ENCODE measurements at places on chromosomes 3 and 15.

DNA sequence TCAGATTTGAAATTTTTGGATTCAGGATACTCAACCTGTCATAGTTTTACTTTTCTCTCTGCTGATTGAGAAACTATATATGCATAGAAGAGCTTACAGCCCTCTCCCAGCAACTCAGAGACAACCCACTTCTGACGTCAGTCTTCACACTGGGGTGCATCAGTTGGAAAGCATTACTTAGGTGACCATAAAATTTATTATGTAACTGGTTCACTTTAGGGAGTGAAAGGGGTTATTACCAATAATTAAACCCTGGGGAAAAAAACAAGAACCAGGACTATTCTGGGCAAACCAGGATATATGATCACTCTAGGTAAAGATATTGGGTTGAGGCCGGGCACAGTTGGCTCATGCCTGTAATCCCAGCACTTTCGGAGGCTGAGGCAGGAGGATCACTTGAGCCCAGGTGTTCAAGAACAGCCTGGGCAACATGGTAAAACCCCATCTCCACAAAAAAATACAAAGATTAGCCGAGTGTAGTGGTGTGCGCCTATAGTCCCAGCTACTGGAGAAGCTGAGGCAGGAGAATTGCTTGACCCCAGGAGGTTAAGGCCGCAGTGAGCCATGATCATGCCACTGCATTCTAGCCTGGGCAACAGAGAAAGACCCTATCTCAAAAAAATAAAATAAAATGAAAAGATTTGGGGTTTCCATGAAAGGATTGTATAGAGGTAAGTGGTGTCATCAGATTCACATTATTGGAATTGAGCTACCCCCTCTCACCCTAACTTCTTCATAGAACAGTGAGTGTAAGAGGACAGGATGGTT, 27.1 kb downstream of the HES1 start:
- no peak for DNase-seq

DNA sequence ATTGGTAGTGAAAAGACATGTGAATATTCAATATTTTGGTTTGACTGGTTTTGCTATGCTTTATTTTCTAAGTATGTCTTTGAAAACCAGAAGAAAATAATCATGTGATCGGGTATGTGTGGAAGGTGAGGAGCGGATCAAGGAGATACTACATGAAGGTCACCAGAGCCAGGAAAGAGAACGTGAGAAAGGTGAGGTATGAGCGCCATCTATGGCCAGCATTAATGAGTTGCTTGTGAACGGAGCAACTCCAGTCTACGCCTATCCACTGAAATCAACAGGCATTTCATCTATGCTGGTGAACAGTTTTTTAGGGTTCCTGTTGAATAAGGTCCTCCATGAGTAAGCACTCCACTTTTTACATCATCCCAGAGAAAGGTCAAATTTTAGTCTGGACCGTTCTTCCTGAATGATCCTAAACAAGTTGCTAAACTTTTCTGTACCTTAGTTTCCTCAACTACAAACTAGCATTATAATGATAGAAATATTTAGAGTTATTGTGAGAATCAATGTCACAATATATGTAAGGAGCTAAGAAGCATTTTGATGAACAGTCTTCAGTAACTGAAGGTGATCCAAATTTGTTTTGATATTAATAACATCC, 1435.2 kb upstream of the CADM2 start:
- no peak for DNase-seq

DNA sequence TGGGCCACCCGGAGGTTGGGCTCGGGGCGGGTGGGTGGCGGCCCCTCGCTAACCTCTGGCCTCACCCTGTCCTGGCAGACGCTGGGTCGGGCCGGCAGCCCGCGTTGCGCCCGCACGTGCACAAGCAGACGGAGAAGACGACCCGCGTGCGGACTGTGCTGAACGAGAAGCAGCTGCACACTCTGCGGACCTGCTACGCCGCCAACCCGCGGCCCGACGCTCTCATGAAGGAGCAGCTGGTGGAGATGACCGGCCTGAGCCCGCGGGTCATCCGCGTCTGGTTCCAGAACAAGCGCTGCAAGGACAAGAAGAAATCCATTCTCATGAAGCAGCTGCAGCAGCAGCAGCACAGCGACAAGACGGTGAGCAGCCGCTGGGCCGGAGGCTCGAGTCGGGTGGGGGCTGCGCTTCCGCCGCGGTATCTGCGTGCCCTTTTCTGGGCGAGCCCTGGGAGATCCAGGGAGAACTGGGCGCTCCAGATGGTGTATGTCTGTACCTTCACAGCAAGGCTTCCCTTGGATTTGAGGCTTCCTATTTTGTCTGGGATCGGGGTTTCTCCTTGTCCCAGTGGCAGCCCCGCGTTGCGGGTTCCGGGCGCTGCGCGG, 3.7 kb downstream of the ISL2 start:
- peak; percentile 60 for DNase-seq

DNA sequence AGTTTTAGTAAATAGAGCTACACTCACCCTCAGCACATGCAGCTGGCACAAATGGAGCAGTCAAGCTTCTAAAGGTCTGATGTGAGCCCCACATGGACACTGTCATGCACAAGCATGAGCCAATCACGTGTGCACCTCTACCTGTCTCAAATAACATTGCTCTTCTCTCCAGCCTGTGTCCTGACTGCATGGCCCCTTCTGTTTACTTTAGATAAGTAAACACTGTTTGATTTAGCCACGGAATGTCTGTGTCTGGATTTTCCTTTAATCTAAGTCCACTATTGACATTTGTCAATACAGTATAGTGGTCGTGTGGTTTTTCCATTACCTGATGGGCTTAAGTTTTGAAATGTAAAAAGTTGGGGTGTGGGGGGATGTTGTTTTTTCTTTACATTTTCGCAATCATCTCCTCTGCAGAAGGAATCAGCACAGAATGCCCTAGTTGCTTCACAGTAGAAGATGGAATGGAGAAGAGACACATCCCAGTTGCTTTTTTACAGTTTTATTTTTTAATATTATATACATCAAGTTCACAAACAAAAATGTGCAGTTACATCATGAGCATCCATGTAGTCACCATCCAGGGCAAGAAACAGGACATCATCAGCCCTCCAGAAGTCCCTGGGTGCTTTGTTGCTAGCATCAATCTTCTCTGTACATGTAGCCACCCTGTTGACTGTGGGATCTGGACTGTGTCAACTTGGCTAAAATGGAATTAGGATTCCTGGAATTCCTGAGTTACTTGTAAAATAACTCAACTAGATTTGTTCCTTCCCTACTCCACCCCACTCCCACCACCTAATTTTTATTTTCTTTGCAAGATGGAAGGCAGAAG, 146.1 kb downstream of the UACA start:
- no peak for DNase-seq

- DNase-seq: peak; percentile 4
Observed at GRCh38 chr15:42050484-42051255, 29.8 kb upstream of the PLA2G4E start.

DNA sequence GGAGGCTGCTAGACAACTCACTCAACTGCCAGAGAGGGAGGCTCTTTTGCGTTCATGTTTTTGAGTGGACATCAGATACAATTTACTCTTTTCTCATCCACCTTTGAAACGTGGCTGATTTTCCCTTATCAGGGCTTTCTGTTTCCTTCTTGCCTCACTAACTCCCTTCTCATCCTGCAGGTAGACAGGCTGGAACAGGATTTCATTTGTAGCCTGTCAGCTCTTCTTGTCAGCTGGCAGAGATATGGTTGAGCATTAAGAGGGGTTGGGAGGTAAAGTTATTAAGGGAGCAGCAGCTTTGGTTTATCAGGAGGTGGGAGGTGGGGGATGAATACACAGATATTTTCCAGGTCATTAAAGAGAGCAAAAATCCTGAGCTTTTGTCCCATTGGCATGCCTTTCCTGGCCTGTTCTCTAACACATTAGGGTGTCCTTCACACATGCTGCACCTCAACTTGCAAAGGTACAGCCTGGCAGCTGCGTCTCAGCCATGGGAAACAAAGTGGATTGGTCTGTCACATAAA, 73.5 kb downstream of the PPM1L start:
- no peak for DNase-seq
